GM12865 (cell line): ENCODE measurements at places on chromosomes 5 and 9.
A peak's percentile ranks its signal among the peaks of the same experiment; 100 is the strongest.

GRCh38 chr9:37156781-37157356 lies 36.5 kb downstream of the ZCCHC7 start:
- DNase-seq, result peak; percentile 12

DNA sequence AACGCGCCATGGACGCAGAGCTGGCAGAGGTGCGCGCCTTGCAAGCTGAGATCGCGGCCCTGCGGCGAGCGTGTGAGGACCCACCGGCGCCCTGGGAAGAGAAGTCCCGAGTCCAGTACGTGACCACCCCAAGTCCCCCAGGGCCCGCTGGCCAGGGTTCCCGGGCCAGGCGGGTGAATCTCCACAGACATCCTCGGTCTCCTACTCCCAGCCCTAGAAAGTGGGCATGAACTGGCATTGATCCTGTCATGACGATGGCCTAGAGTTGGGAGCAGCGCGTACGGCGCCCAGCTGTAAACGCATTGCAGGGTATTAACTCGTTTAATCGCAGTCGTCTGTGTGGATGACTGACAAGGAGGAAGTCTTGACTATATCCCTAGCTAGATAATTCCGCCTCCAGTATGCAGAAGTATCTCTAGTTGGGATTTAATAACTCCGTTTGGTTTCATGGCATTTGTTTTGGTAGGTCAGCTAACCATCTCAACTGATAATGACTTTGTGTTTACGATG lies 293 bp downstream of the CENPP start:
- DNase-seq, result peak; percentile 30

- no peak for DNase-seq
Measured at GRCh38 chr9:108786322-108786721, 69.5 kb downstream of the ACTL7B start.

DNA sequence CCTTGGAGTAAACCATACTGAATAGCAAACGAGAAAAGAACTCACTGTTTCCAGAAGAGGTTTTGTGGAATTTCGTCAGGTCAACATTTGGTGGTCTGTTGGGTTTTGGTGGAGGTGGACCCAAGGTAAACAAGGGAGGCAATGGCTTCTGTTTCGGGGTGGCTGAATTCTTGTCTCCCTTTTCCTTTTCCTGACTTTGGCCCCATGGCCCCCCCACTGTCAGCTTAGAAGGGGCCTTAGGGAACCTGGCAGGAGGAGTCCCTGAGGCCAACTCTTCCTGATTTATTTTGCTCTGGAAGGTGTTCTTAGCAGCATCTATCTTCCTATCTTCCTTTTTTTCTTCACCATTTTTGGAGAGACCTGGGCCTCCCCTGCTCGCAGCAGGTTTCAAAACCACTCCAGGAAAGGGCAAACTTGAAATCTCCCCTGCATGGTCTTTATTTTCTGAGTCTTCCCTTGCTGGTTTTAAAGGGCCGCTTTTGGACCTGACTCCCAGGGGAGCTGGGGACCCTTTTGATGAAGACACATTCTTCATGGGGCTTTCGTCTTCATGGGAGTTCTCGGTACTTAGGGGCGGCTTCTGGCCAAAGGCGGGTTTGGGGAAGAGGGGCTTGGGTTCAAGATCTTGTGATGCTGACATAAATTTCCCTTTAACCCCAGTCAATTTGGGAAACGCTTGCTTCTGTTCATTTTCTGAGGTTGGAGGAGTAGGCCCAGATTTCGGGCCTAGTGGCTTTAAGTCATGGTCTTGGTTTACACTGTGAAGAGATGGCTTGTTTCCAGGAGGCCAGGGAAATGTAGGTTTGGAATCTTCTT lies 17.4 kb downstream of the FYB1 start:
- no peak for DNase-seq

GRCh38 chr5:115398719-115399118 lies 102.3 kb upstream of the CCDC112 start:
- no peak for DNase-seq

GRCh38 chr5:138874771-138875551 lies at the start of gene LRRTM2:
LRRTM2 (minus strand) TSS chr5:138875335; CDS start chr5:138874911, 424 bp downstream.
- DNase-seq, result no peak

DNA sequence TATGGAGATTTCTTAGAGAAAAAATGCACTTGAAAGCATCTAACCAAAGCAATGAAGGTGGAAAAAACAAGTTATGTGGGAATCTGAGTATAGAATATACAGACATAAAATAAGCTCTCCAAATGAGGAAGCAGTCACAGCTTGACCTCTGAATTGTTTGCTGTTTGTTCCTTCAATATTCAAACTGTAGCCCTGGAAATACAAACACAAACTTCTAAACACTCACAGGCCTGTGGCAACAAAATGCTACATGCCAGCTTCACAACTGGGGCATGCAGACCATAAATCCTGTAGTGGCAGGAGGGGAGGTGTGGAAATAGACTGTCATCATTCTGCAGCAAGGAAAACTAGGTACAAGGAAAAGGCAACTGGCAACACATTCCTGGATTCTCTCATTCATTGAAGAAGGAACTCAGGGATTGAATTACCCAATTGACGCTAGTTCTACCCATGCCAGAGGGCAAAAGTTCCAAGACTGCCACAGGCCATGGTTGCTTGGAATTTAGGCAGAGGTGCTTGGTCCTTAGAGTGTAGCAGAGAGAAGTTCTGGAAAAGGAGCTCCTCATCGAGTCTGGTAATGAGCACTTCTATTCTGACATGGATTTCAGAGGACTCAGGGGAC lies 349.6 kb downstream of the PDE4D start:
- no peak for DNase-seq

DNA sequence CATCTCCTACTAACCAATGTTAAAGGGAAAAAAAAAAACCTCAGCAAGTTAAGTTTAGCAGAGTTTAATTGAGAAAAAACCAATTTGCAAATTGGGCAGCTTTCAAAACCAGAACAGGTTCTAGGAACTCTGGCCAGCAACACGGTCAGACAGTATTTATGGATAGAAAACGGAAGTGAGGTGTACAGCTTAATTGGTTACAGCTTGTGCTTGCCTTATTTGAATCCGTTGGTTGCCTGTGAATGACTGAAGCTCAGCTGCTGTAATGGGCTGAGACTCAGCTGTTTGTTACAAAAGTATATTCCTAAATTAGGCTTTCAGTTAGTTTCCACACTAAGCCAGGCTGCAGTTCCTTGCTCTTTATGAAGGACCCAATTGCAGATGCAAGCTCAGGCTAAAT lies 217.0 kb downstream of the SREK1 start:
- no peak for DNase-seq

- DNase-seq, result no peak
Measured at GRCh38 chr5:132087176-132087575, 13.6 kb downstream of the CSF2 start.

DNA sequence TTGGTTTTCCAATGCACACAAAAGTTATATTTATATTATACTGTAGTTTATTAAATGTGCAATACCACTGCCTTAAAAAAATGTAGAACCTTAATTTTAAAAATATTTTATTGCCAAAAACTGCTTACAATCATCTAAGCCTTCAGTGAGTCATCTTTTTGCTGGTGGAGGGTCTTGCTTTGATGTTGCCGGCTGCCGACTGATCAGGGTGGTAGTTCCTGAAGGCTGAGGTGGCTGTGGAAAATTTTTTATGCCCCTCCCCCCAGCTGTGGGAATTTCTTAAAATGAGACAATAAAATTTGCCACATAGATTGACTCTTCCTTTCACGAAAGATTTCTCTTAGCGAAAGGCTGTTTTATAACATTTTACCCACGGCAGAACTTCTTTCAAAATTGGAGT lies 75.9 kb upstream of the SLC25A51 start:
- DNase-seq, result no peak

GRCh38 chr5:111615054-111615453 lies 102.7 kb upstream of the STARD4 start:
- no peak for DNase-seq

DNA sequence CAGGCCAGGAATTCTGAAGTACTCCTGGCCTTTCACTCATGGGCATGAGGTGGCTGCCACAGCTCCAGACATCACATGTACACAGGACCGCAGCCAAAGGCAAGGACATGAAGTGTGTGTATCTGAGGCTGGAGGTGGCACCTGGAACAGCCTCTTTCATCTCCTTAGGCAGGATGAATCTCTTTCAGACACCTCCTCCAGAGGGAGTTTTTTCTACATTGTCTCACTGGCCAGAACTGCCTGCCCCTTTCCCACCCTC lies 142.8 kb downstream of the BARX1 start:
- DNase-seq, result no peak

DNA sequence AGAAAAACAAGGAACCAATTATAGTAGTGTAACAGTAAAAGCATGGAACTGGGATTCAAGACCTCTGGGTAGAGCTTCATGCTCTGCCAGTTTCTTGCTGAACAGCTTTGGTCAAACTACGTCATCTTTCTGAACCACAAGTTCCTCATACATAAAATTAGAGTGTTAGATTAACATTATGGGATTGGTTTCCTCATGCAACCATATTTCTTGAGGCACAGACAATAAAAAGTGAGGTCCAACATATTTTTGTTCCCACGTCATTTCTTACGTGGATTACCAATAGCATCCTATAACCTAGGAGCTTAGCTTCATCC lies 354.8 kb downstream of the TMEM232 start:
- peak; percentile 50 for DNase-seq

- DNase-seq, result no peak
Measured at GRCh38 chr9:125241863-125242739, 958 bp upstream of the HSPA5 start.

- peak; percentile 74 for DNase-seq
Measured at GRCh38 chr9:98038958-98039357, 17.6 kb upstream of the NANS start.

GRCh38 chr9:100425758-100426157 lies 1.2 kb upstream of the MSANTD3 start:
- no peak for DNase-seq

GRCh38 chr5:170256571-170256970 lies 23.8 kb downstream of the C5orf58 start:
- DNase-seq, result no peak

- no peak for DNase-seq
Measured at GRCh38 chr5:146640285-146640896, 124.4 kb upstream of the GPR151 start.

DNA sequence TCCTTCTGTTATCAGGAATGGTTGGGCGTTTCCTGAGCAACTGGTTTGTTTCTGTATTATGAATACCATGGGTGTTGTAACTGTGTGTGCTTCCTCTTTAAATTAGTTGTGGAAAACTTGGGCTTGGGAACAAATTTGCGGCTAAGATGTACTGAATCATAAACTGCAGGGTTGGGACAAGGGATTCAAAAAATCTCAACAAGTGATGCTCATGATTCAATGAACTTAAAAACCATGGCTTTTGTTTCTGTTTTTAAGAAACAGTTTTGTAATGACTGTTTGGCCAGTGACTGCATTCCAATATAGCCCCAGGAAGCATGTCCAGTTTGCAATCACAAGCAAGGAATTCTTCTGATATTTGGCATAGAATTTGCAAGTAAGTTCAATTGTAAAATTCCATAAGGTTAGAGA lies 657.5 kb upstream of the WWC1 start:
- no peak for DNase-seq

DNA sequence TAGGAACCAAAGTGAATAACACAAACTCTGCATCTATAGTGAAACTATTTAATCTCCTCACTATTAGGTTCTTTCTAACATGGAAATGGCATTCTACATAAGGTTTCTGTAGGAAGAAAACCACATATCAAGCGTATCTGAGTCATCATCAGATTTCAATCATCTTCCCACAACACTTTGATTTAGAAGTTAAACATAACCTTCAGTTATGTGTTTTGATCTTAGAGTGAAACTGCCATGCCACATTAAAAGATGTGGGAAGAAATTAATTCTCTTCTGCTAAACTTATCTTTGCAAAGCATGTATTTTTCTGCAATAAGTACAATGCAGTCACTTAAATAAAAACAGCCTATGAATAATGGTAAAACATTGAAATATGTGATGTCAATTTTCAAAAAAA lies 55.0 kb downstream of the MEF2C start:
- DNase-seq, result no peak

- peak; percentile 69 for DNase-seq
Measured at GRCh38 chr5:160092960-160093707, 26.1 kb downstream of the PWWP2A start.

- no peak for DNase-seq
Measured at GRCh38 chr9:32782476-32783167, 718 bp upstream of the TMEM215 start.

DNA sequence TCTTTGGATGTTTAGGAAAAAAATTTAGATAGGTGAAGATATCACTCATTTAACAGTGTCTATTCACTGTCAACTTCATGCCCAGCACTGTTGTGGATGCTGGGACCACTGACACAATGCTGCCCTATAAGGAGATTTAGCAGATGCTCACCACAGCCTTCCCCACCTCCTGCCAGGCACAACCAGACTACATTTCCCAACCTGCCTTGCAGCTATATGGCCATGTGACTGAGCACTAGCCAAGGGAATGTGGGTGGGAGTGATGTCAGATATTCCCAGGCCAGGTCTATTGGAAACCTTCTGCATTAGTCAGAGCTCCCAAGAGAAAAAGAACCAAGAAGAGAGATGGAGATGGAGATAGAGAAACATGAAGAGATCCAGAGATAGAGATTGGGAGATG lies 302.6 kb upstream of the TAS2R1 start:
- no peak for DNase-seq
